ENCODE measurements at places on chromosomes 7 and 10. TPM values are rescaled to one million over a fixed set of nuclear protein-coding genes. Genes with fewer than 3 reads are reported as not detected.
A peak's percentile ranks its signal among the peaks of the same experiment; 100 is the strongest.

DNA sequence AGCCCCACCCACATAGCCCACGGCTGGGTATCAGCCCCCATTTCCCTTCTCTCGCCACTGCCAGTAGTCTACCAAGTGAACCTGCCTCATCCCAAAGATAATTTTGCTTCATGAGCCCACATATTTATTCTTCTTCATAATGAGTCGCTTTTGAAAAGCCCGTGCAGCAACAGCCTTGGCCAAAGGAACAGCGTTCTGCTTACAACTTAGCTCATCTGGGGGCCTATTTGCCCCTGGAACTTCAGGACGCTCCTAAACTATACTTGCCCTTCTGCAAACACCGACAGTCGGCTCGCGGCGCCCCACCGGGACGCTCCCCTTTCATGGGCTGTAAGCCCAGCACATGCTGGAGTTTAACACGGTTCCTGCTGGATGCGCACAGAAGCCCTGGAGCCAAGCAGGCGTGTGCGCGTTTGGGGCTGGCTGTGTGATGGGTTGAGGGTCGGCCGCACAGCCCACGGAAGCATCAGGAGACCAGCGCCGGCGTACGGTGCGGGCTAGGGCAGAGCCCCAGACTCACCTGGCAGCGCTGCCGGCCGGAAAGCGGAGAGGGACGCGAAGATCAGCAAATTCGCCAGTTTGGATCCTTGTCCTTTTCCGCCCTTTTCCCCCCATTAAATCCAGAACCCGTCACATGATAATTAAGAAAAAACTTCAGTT is 370 bp downstream of the TMEM60 start:
- peaks cover 32% of the 10 kb centered on the region for H3K4me1 ChIP-seq
- no peak for DNase-seq
- H3K4me3 ChIP-seq, result peak overlapping the region; percentile 97
- no peaks in the 10 kb centered on the region for H3K36me3 ChIP-seq

DNA sequence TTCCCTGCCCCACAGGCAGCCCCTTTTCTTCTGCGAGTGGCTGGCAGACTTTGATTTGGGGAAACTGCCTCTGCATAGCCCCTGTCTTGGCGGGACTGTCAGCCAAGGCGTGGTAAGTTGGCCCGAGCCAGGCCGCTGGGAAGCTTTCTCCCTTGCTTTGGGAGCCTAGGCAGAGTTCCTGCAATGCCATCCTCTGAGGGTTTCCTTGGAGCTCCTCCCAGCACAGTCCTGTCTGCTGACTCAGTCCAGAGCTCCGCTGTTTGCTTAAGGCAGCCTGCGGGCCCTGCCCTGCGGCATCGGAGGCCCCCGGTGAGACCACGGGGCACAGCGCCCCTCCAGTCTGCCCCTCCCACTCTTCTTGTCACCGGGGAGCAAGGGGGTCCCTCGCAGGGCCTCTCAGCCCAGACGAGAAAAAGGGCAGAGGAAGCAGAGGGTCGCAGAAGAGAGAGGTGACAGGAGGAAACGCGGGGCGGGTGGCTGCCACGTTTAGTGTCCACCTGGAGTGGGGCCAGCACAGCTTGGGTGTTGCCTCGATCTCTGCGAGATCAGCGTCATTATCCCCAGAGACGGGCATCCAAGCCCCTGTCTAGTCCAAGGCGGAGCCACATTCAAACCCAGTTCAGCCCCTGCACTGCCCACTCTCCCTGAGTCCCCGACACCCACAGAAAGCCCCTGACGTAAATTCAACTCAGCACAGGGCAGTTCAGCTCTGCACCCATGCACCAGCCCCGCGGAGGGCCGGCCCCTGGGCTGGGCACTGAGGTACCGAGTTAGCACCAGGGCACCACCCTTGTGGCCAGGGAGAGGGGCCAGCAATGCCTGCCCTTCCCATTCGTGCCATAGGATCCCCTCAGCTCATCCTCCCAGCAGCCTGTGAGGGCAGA is 59.0 kb upstream of the CHST15 start:
- peak; percentile 61 for DNase-seq
- no peaks in the 10 kb centered on the region for H3K27me3 ChIP-seq
- H3K4me3 ChIP-seq, result no peak overlapping the region
- H3K27ac ChIP-seq, result peak overlapping the region; percentile 74
- no peaks in the 10 kb centered on the region for H3K36me3 ChIP-seq

The FANK1 gene
- polyA plus RNA-seq, result not detected

The PAXIP1 gene
- polyA plus RNA-seq, result 8.4 TPM

The PCDH15 gene
- polyA plus RNA-seq, result not detected

The HTR5A gene
- polyA plus RNA-seq, result not detected

Measured in CD14-positive monocyte (primary cell).